ENCODE measurements at places on chromosomes 6 and 20.

DNA sequence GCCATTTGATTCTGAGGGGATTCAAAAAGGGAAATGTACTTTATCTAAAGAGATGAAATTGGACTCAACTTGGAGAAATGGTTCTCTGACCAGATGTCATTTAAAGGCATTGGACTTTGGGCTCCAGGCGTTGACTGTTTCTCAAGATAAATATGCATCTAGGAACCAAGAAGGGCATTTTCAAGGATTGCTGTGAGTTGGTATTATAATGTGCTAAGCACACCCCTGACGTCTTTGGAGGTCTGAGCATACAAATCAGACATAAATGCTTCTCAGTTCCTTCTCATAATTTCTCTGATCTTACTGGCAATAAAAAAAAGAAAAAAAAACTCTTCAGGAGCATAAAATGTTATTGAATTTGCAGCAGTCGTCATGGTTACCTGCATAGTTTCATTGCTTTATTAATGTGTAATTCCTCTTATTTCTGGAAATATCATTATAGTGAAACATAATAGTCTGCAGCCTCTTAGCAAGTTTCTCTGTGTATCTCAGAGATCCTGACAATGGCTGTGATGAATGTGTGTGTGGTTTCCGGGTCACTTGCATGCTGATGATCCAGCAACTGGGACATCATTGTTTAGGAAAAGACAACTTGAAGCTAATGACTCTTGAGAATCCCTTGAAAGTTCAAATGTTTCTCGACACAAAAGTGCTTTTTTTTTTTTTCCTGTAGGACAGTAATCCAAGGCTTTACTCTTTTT lies 136.0 kb downstream of the AIG1 start:
- no peak for DNase-seq

- DNase-seq: no peak
These were observed 269.0 kb downstream of the UST start for GRCh38 chr6:149015535-149016525.

DNA sequence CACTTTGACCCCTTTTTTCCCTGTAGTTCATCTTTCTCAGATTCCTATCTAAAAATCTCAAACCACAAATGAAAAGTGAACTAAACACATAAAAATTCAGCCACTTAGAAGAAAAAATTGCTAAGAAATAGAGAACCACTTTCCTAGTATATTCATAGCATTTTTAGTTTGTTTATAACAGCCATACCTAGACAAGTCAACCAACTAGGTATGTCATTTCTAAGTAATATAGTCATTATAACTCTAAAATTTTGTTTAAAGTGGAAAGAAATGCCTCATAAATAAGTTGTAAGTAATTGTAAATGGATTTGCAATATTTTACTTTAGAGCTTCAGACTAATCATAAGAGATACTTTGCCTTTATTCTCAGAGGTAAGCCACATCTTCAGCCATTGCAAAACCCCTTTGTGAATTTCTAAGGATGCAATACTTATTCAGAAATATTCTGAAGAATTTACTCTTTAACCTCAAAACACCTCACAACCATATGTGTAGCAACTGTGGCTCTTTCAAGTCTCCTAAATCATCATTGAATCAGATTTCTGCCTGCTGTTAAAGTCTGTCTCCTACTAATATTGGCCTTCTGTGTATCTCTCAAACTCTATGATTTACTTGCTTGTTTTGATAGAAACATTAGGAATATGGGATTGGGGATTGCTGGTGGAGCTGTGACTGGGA lies 6.9 kb upstream of the SUMO4 start:
- no peak for DNase-seq

DNA sequence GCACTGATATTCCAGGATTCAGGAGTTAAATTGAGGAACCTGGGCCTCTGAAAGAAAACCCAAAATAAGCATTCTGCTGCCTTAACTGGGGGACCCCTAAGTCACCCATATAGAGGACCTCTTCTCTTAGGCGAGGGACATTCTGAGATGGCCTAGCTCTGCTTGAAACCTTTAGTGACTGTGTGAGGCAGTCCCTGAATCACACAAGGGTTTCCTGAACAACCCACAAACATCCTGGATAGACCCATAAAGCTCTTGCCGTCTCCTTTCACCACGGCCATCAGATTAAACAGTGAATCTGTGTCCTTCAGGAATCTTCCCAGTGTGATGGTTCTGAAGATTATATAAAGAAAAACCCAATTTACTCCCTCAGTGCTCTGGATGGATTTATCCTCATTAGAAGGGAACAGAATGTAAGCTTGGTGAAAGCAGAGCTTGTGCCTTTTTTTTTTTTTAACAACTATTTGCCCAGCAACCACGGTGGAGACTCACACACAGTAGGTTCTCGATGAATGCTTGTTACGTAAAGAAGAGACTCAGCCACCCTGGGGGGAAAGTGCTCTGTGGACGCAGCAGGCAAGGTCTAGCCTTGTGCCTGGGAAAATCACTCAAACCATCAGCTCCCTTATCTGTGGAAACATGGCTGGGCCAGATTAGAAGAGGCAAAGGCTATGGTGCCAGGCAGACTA lies 39.1 kb upstream of the SIRPG start:
- no peak for DNase-seq

GRCh38 chr20:22620342-22620741 lies 36.0 kb upstream of the FOXA2 start:
- DNase-seq: no peak

DNA sequence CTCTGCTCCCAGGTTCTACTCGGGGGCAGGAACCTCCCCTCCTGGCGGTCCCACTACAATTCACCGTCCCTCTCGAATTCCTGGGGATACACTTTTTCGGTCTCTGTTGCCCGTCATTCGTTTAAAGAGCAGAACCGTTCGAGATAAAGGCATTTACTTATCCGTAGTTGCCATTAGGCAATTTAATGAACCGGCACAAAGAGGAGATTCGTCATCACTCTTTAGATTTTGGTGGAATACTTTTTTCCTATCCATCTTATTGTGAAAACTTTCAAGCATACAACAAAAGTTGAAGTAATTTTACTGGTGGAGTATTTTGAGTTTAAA lies 1.2 kb upstream of the CD24 start:
- DNase-seq: no peak

- no peak for DNase-seq
These were observed 133.0 kb upstream of the FLRT3 start for GRCh38 chr20:14470231-14470899.

DNA sequence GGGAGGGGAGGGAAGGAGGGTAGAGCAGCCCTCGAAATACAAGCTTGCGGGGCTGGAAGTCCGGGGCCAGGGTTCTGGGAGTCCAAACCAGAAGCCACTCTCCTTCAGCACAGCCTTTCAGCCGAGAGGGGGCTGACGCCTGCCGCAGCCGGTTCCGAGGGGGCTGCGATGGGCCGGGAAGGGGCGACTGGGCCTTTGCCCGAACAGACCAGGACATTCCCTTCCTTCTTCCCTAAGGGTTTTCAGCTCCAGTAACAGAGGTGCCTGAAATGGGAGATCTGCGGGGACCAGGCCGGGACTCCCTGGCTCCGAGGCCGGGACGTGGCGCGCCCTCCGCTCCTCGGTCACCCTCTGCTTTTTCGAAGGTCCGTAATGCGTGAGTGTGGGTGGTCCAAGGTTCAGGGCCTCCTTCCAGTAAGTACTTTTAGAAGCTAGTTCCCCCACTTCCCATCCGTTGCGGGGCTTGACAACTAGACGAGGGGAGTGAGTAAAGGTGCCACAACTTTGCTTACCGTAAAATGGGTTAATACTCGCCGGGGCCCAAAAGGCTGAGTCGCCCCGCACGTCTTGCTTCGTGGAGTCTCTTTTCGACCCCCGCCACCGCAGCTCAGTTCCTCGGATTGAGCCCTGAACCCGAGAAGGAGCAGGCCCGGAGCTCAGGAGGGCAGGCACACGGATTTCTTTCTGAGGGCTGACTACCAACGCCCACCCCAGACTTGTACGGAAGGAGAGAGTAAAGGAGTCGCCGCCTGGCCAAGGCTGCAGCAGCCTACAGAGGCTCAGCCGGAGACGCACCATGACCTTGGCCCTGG lies 2.9 kb upstream of the OLIG3 start:
- no peak for DNase-seq

- DNase-seq: no peak
These were observed 154.6 kb downstream of the SLC35F1 start for GRCh38 chr6:118061666-118062065.

DNA sequence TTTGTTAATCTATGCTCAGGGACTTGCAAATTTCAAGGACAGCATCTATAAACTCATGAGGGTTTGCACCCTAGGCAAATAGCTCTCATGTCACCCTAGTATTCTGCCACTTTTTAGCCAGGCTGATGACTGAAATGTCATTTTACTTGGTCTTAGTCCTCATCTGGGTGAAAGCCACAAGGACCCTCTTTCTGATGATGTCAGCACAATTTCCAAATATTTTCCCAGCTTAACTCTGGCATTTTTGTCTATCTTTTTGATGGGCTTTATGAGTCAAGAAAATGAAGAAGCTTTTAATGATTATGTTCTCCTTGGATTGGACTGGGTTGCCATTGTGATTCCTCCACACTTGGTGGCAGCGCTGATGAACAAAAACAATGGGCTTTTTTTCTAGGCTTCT lies 420.1 kb upstream of the BTBD3 start:
- no peak for DNase-seq
